ENCODE measurements at places on chromosomes 13 and 19.

GRCh38 chr13:26855921-26856320 is 95.3 kb upstream of the GPR12 start:
- no peak for DNase-seq

DNA sequence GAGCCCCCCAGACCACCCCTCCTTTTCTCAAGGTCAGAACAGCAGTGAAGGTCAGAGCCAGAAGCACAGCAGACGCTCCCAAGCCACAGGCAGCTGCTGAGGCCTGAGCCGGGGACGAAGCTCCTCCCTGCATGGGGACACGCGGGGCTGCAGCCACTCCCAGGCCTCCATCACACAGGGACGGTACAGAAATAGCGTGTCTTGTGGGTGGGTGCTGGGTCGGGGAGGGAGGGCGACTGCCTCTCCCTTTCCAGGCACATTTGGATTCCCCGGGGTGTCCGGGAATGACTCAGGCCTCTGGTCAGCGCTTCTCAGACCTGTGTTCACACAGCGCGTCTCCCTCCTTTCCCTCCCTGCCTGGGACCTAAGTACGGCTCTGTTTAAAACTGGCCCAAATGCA is 33.2 kb downstream of the RASA3 start:
- DNase-seq: no peak

- DNase-seq: no peak
Observed at GRCh38 chr13:108987517-108987916, 358.1 kb downstream of the MYO16 start.

DNA sequence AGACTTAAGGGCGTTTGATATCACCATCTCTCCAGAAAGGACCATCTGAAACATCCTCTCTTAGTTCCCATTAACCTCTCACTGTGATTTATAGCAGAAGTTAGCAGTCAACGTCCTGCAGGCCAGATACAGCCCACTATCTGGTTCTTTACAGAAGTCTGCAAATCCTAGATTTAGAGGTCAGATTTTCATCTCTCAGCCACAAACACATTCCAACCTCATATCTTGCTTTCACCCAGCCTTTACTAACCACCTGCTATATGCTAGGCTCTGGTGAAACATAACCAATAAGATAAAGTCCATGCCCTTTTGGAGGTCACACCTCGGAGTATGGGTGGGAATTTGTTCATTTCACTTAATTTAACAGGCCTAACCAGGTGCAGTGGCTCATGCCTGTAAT is 76.8 kb upstream of the CACNA1A start:
- no peak for DNase-seq

DNA sequence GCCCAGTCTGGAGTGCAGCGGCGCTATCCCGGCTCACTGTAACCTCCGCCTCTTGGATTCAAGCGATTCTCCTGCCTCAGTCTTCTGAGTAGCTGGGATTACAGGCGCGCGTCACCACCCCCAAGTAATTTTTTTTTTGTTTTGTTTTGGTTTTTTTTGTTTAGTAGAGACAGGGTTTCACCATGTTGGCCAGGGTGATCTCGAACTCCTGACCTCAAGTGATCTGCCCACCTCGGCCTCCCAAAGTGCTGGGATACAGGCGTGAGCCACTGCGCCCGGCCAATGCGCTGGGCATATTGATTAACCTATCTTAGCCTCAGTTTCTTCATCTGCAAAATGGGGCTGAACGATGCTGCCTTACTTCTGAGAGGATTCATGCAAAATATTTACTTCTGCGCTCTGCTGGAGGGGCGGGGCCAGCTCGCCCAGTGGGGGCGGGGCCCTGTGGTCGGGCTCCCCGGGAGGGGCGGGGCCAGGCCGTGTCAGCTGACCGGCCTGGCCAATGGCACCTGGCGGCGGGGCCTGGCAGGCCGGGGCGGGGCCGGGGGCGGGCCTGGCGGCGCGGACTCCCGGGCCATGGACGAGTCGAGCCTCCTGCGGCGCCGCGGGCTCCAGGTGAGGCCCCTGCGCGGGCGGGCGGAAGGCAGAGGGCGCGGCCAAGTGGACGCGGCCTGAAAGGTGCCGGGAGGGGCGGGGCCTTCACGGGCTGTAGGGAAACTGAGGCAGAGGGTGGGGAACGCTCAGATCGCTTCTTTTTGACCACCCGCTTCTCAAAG is at the start of gene MAST3:
Gene MAST3 (plus strand): TSS at position 562 of the 776 bp plus-strand sequence. CDS start 15 bp downstream, at position 577.
- DNase-seq: peak; percentile 96

- peak; percentile 95 for DNase-seq
Observed at GRCh38 chr19:10797541-10798256, 38.3 kb downstream of the TMED1 start.

DNA sequence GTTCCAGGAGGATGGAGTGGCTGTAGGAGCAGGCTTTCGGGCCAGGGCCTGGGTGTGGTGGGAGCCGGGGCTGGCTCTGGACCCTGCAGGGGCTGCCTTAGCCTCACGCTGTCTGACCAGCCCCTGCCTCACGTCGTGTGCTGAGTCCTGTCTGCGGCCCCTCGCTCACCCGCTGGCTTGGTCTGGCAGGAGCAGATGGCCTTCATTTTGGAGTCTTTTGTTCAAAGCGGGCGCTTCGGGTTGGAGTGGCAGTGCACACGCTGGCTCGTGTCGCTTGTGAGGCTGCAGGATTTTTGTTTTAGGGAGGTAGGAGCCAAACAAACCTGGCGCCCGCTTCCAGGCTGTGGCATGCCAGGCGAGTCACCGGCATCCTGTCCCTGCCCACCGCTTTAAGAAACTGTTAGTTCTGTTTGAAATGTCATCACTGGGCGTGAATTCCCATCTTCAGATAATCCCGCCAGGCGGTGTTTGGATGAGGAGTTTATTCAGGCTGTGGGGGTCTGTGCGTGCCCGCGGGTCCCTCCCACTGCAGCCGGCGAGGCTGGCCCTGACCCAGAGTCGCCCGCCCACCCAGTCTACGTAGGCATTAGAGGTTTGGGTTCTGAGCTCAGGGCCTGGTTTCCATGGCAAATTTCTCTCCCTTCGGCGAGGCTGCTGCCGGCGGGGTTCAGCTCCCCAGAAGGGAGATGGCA is 89.8 kb downstream of the KDM4B start:
- no peak for DNase-seq

DNA sequence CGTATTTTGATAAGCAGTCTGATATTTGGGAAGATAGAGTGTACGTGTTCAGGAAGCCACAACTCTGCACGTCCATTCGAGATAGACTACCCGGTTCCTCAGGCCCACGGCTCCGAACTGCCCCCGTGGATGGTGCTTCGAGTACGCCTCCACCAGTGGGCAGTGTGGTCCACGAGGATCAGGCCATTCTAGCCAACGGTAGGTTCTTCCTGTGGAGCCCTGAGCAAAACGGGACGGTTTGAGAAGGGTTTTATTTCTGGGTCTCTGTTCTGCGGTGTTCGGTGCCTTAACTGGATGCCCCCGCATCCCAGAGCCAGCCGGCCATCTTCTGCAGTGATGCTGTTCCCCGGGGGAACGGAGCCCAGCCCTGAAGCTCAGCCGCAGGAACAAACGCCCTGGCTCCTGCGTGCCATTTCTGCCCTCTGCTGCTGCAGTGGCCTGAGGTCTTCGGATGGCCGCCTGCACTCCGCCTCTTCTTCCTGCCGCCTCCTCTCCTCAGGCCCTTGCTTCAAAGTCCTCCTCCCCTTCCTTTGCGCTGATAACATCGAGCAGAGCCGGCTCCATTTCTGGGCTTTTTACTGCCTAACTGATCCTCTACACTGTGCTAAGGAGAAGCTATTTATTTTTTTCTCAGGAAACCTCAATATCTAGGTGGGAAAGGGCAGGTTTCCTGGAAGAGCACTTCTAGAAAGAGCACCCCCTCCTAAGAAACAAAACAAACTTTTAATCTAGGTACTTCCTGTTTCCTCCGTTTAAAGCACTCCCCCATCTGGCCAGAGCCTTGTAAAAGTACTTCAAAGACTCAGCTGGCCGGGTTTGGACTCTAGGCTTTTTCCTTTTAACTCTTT is 36.2 kb upstream of the SLC46A3 start:
- DNase-seq: peak; percentile 10

DNA sequence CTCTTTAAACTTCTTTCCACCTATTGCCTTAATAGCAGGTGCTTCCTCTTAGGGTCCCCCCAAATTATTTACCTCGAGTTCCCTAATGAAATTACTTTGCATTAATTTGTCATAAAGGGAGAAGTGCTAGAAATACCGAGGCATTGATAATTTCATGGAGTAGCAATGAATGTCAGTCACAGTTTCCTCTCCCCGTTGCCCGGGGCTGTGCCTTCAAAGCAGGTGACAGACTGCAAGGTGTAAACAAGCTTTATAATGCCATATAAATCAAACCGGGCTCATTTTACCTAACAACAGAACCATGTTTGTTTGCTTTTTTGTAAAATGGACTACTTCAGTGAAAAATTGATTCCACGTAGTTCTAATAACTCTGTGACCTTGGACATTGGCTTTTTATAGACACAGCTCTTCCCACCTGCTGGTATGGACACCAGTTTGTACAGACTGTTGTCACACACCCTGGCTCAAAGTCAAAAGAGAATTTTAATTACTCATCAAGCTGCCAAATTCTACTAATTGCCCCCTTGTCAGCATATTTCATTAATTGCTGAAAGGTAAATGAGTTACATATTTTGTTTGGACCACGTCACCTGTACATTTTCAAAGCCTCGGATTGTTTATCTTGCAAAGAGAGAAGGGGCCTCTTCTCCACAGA is 171.1 kb downstream of the STK24 start:
- DNase-seq: no peak

DNA sequence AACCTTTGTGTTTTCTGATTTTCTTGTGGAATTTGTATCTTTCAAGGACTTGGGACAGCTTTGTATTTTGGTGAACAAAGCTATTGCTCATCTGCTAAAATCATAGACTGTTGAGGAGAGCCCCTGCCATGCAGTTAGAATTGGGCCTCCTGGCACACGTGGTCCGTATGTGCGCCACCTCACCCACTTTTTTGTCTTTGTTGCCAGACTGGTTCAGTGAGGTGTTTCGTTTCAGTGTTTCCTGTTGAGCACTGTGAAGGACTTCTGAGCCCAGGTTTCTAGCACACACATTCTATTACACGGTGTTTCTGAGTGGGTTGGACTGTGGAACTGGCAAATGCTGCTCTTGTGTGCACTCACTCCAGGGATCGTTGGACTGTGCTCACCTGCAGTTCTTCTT is 37.6 kb upstream of the RNF113B start:
- no peak for DNase-seq

- DNase-seq: no peak
Observed at GRCh38 chr19:34667349-34668076, 9.4 kb downstream of the SCGB2B2 start.

All from activated CD4-positive, alpha-beta T cell treated with anti-CD3 and anti-CD28 coated beads, Interleukin-10, Interleukin-2, amounts not matched to agents 100 ng/mL and 50 ng/mL, durations not matched to agents 16 hours and 8 hours (primary cell).